Natural killer cell (primary cell): ENCODE measurements at places on chromosomes 16 and 17. TPM values are rescaled to one million over a fixed set of nuclear protein-coding genes. Genes with fewer than 3 reads are reported as not detected.

Gene BCL6B
- 0.49 TPM for total RNA-seq

Gene CCDC40
- total RNA-seq = 1.5 TPM

Gene CDYL2
- total RNA-seq = 3.4 TPM

Gene SEC14L5
- total RNA-seq = 0.27 TPM

Gene WFDC1
- not detected for total RNA-seq

Gene CEP131
- 10.0 TPM for total RNA-seq

Gene ADAT1
- 64.8 TPM for total RNA-seq

Gene AOC3
- total RNA-seq = 0.52 TPM

Gene SPNS1
- total RNA-seq = 44.3 TPM

Gene CRHR1
- not detected for total RNA-seq

Gene PRR15L
- not detected for total RNA-seq

Gene ETV4
- not detected for total RNA-seq

Gene CTRB2
- total RNA-seq = not detected

Gene SERPINF2
- total RNA-seq = 0.84 TPM

Gene HCRT
- total RNA-seq = not detected

GRCh38 chr17:29140631-29141513 is 39.3 kb downstream of the MYO18A start:
- H3K27me3 ChIP-seq = no peaks in the 10 kb centered on the region
- DNase-seq = peak; percentile 44
- peak overlapping the region; percentile 56 for H3K4me3 ChIP-seq
- H3K36me3 ChIP-seq = peaks cover 10% of the 10 kb centered on the region
- H3K27ac ChIP-seq = peak overlapping the region; percentile 79
- peaks cover 56% of the 10 kb centered on the region for H3K4me1 ChIP-seq

DNA sequence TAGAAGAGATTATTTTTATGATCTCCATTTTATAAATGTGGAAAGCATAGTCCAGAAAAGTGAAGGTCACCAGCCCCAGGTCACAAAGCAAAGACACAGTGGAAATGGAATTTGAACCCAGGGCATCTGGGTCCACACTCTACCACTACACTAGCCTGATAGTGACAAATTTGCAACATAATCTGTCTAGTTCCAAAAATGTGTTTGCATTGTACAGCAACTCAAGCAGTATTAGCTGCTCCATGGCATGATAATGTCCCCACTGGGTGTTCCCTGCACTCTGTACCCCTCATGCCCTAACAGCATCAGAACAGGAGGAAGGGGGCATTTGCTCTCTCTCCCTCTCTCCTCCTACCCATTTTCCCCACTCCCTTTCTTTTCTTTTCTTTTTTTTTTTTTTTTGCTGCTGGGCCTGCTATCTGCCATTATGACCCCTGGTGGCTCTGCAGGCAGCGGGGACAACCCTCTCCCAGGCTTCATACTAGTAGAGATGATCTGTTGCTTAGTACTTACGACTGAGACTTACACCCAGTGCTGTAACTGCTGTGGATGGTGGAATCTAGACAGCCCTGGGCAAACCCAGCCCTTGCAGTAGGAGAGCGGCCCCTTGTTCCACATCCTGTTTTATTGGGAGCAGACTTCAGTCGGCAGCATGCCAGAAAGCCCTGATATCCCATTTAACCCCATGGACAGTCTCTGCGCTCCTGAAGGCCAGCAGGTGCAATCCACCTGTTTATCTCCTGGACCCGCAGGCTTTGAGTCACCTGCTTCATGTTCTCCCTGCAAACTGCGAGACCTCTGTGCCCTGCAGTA is 306.3 kb downstream of the SOX9 start:
- H3K27ac ChIP-seq = no peak overlapping the region
- H3K4me1 ChIP-seq = no peaks in the 10 kb centered on the region
- H3K36me3 ChIP-seq = no peaks in the 10 kb centered on the region
- DNase-seq = no peak
- H3K27me3 ChIP-seq = no peaks in the 10 kb centered on the region
- no peak overlapping the region for H3K4me3 ChIP-seq

GRCh38 chr17:9408868-9409829 is 166.5 kb downstream of the STX8 start:
- no peak for DNase-seq
- H3K27me3 ChIP-seq = no peaks in the 10 kb centered on the region
- H3K4me3 ChIP-seq = no peak overlapping the region
- H3K36me3 ChIP-seq = no peaks in the 10 kb centered on the region
- H3K27ac ChIP-seq = no peak overlapping the region

- no peaks in the 10 kb centered on the region for H3K36me3 ChIP-seq
- peak; percentile 56 for DNase-seq
- H3K4me1 ChIP-seq = peaks cover 64% of the 10 kb centered on the region
- H3K27ac ChIP-seq = no peak overlapping the region
- H3K4me3 ChIP-seq = no peak overlapping the region
These were observed 42.1 kb downstream of the TBC1D16 start for GRCh38 chr17:79993390-79994227.

DNA sequence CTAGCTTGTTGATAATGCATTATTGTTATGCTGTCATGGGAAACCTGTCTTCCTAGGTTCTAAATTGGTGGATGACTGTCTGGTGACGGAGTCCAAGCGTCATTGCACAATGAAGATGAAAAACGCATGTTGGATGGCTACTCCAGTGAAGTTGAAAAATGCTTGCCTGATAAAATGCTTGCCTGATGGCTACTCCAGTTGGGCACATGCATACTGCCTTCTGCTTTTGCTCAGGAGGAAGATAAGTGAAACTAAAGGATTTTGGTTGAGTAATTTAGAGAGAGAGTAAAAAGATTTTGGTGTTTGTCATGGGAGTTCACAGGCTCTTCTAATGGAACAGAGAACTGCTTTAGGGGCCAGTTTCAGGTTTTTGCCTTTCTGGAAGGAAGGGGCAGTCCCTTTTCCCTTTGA is 118.6 kb downstream of the PRKCA start:
- no peaks in the 10 kb centered on the region for H3K36me3 ChIP-seq
- H3K27ac ChIP-seq = no peak overlapping the region
- H3K4me1 ChIP-seq = no peaks in the 10 kb centered on the region
- H3K4me3 ChIP-seq = no peak overlapping the region

DNA sequence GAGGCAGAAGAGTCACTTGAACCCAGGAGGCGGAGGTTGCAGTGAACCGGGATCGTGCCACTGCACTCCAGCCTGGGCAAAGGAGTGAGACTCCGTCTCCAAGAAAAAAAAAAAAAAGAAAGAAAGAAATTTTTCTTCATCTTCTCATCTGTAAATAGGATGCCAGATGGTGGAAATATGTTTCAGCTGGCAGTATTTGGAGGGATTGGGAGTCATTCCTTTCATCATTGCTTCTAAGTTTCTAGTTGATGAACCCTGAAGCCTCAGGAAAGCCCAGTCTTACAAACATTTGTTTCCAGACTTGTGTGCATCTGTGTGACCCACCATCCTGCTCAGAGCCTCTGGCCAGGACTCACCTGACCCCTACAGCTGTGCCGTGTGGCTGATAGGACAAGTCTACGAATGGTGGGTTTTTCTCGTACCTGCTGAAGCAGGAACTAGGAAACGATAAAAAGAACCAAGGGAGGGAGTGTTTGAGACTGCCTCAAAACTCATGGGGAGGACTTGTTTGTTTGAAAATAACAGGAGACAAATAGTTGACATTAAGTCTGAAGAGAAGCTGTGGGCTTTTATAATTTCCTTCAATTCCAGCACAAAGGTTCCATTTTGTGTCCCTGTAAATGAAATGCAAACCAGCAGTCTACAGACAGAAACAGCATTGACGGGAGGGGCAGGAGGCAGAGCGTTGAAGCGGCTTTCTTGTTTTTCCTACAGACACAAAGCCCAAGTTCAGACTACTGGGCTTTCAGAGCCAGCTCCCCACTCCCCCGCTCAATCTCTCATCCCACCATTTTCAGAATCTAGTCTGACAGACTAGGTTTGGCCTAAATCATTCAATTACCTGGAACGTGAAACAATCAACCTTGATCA is 24.9 kb downstream of the CDRT4 start:
- H3K4me3 ChIP-seq = no peak overlapping the region
- H3K27ac ChIP-seq = no peak overlapping the region
- H3K27me3 ChIP-seq = no peaks in the 10 kb centered on the region
- no peaks in the 10 kb centered on the region for H3K4me1 ChIP-seq

- no peaks in the 10 kb centered on the region for H3K27me3 ChIP-seq
- H3K4me1 ChIP-seq = peaks cover 96% of the 10 kb centered on the region
- no peak overlapping the region for H3K4me3 ChIP-seq
- no peaks in the 10 kb centered on the region for H3K36me3 ChIP-seq
These were observed 82.4 kb downstream of the ANKRD11 start for GRCh38 chr16:89407925-89408300.

GRCh38 chr17:1907216-1907631 is 77.4 kb downstream of the RPA1 start:
- no peak overlapping the region for H3K4me3 ChIP-seq
- peaks cover 12% of the 10 kb centered on the region for H3K4me1 ChIP-seq

GRCh38 chr17:59388069-59388556 is 56.7 kb downstream of the YPEL2 start:
- H3K36me3 ChIP-seq = peaks cover 9% of the 10 kb centered on the region
- H3K27me3 ChIP-seq = no peaks in the 10 kb centered on the region
- no peaks in the 10 kb centered on the region for H3K4me1 ChIP-seq
- H3K27ac ChIP-seq = no peak overlapping the region

GRCh38 chr17:33038740-33039139 is 47.1 kb downstream of the SPACA3 start:
- no peaks in the 10 kb centered on the region for H3K36me3 ChIP-seq
- H3K4me1 ChIP-seq = no peaks in the 10 kb centered on the region
- H3K27me3 ChIP-seq = no peaks in the 10 kb centered on the region
- no peak overlapping the region for H3K4me3 ChIP-seq

GRCh38 chr17:73740370-73740769 is 96.1 kb upstream of the SDK2 start:
- no peaks in the 10 kb centered on the region for H3K27me3 ChIP-seq
- DNase-seq = no peak
- H3K4me3 ChIP-seq = no peak overlapping the region
- H3K27ac ChIP-seq = no peak overlapping the region
- no peaks in the 10 kb centered on the region for H3K36me3 ChIP-seq

- H3K27ac ChIP-seq = no peak overlapping the region
- H3K36me3 ChIP-seq = peaks cover 49% of the 10 kb centered on the region
- H3K27me3 ChIP-seq = no peaks in the 10 kb centered on the region
- DNase-seq = no peak
- H3K4me1 ChIP-seq = no peaks in the 10 kb centered on the region
These were observed 10.1 kb downstream of the GNPTG start for GRCh38 chr16:1361685-1362360.

DNA sequence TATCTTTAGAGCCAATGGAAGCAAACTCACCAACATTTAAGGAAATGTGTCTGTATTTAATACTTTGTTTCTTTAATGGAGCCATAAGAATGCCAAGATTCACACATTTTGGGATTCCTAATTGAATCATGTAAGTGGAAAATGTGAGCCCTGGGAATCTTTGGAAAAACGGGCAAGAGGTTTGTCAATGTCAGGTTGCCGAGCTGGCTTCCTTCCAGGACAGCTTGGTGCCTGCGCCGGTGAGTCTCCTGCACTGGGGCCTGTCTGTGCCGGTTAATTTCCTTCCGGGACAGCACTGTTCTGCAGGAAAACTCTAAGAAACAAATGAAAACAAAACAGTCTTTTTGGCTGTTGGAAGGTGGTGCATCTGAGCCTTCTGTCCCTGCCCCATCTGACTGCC is 210.6 kb downstream of the HAPSTR1 start:
- no peaks in the 10 kb centered on the region for H3K4me1 ChIP-seq
- no peak overlapping the region for H3K4me3 ChIP-seq
- H3K27me3 ChIP-seq = no peaks in the 10 kb centered on the region
- H3K27ac ChIP-seq = no peak overlapping the region
- H3K36me3 ChIP-seq = no peaks in the 10 kb centered on the region

DNA sequence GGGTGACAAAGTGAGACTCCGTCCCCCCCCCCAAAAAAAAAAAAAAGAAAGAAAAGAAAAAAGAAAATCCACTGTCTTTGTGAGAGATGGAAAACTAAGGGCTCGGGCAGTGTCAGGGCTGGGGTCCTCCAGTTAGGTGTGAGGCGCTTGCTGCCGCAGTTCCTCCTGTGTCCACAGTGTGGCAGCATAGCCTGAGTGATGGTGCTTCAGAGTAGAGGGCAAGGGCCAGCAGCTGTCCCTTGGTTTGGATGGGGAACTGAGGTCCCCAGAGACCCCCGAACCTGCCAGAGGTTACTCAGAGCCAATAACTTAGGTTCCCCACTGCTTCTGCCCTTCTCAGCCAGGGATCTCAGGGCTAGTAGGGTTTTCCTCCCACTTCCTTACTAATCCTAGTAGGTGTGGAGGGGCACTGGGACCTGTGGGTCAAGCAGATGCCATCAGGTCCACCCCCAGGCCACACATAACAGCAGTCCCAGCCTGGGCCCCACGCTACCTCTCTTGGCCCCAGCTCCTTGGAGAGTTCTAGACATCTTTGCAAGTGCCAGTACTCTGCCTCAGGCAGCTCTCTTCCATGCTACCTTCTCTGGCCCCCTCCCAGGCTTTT is 7.9 kb upstream of the LLGL1 start:
- H3K4me3 ChIP-seq = no peak overlapping the region
- no peaks in the 10 kb centered on the region for H3K36me3 ChIP-seq
- H3K27me3 ChIP-seq = no peaks in the 10 kb centered on the region
- no peak overlapping the region for H3K27ac ChIP-seq

GRCh38 chr17:41734139-41734948 is at the start of gene HAP1:
Gene HAP1 (minus strand): TSS chr17:41734643. CDS start chr17:41734634, 9 bp downstream.
- peaks cover 16% of the 10 kb centered on the region for H3K4me1 ChIP-seq
- no peaks in the 10 kb centered on the region for H3K36me3 ChIP-seq

GRCh38 chr17:73899839-73900238 is 255.6 kb upstream of the SDK2 start:
- peaks cover 30% of the 10 kb centered on the region for H3K4me1 ChIP-seq
- no peak for DNase-seq
- H3K27me3 ChIP-seq = peaks cover 4% of the 10 kb centered on the region
- no peaks in the 10 kb centered on the region for H3K36me3 ChIP-seq

DNA sequence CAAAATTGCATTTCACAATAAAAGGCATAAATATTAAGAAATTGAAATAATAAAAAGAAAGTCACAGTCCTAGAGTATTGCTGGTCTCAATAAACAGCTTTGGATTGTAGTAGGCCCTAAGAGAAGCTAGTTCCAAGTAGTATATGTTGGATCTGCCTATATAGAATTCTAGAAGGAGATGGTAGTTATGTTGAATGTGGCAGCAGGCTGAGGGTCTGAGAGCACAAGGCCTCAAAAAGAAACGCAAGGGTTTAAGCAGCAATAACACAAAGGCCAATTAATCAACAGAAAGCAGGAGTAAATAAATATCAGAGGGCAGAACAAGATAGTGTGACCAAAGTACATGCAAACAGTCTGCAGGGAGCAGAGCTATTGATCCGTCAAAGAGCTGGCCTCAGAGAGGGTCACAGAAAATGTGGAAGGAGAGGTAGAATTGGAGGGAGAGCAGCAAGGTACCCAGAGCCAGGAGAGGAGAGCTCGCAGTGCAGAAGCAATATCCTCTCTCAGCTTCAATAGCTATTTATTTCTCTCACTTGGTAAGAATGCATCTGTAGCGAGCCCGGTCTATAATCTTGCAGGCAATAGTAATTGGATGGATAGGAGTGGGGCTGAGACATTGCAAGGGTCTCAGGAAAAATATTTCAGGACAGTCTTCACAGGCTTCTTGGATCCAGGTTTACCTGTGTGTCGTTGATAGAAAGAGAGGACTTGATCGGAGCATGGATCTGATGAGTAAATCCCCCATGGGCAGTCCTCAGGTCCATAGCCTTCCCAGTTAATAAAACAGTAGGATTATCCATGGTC is 25.1 kb upstream of the MED13 start:
- H3K27ac ChIP-seq = no peak overlapping the region
- no peaks in the 10 kb centered on the region for H3K27me3 ChIP-seq
- H3K4me1 ChIP-seq = no peaks in the 10 kb centered on the region
